Activated CD4-positive, alpha-beta T cell treated with anti-CD3 and anti-CD28 coated beads for 36 hours (primary cell): ENCODE measurements at places on chromosomes 7 and 10. TPM values are rescaled to one million over a fixed set of nuclear protein-coding genes. Genes with fewer than 3 reads are reported as not detected.

- H3K27ac ChIP-seq = no peak overlapping the region
- no peak for DNase-seq
- H3K4me3 ChIP-seq = no peak overlapping the region
Measured at GRCh38 chr7:116522247-116522646, 2.6 kb upstream of the CAV1 start.

GRCh38 chr7:100400656-100401055 is 27.4 kb downstream of the PILRA start:
- no peak overlapping the region for H3K4me3 ChIP-seq
- peaks cover 11% of the 10 kb centered on the region for H3K27me3 ChIP-seq
- no peak overlapping the region for H3K27ac ChIP-seq
- H3K4me1 ChIP-seq = peaks cover 23% of the 10 kb centered on the region
- DNase-seq = peak; percentile 52
- no peaks in the 10 kb centered on the region for H3K36me3 ChIP-seq

FAM200A gene
- total RNA-seq = 4.9 TPM

FAM24B gene
- total RNA-seq = 9.5 TPM

- DNase-seq = peak; percentile 33
- peak overlapping the region; percentile 72 for H3K27ac ChIP-seq
- H3K27me3 ChIP-seq = no peaks in the 10 kb centered on the region
- peaks cover 12% of the 10 kb centered on the region for H3K36me3 ChIP-seq
- H3K4me3 ChIP-seq = no peak overlapping the region
- peaks cover 44% of the 10 kb centered on the region for H3K4me1 ChIP-seq
Measured at GRCh38 chr7:66886152-66886551, 34.9 kb upstream of the TMEM248 start.

DNA sequence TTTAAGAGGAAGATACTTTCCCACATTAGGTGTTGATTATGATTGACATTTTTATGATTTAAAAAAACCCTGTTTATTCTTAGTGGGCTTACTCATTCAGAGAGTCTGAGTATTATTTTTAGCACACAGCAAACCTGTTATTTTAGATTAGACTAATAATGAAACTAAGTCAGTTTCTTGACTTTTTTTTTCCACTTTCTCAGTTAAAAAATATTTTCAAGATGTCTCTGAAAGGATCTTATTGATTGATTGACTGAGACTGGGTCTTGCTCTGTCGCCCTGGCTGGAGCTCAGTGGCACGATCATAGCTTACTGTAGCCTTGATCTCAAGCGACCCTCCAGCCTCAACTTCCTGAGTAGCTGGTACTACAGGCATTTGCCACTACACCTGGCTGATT is 20.4 kb upstream of the INPP5F start:
- no peaks in the 10 kb centered on the region for H3K27me3 ChIP-seq
- H3K27ac ChIP-seq = peak overlapping the region; percentile 96
- H3K4me3 ChIP-seq = peak overlapping the region; percentile 41
- peaks cover 82% of the 10 kb centered on the region for H3K4me1 ChIP-seq
- DNase-seq = peak; percentile 51

- H3K4me3 ChIP-seq = no peak overlapping the region
- H3K27ac ChIP-seq = no peak overlapping the region
- H3K27me3 ChIP-seq = no peaks in the 10 kb centered on the region
Measured at GRCh38 chr10:114323023-114323422, 81.3 kb downstream of the AFAP1L2 start.

GRCh38 chr7:128206747-128207500 is 34.2 kb upstream of the LEP start:
- no peak for DNase-seq
- no peaks in the 10 kb centered on the region for H3K36me3 ChIP-seq
- H3K4me1 ChIP-seq = peaks cover 1% of the 10 kb centered on the region
- no peak overlapping the region for H3K27ac ChIP-seq
- no peak overlapping the region for H3K4me3 ChIP-seq
- peaks cover 21% of the 10 kb centered on the region for H3K27me3 ChIP-seq

- peaks cover 6% of the 10 kb centered on the region for H3K36me3 ChIP-seq
- peaks cover 8% of the 10 kb centered on the region for H3K4me1 ChIP-seq
- H3K4me3 ChIP-seq = no peak overlapping the region
Measured at GRCh38 chr7:151704960-151705635, 171.8 kb downstream of the PRKAG2 start.

GRCh38 chr10:79459243-79459642 is 13.8 kb upstream of the ZCCHC24 start:
- no peaks in the 10 kb centered on the region for H3K4me1 ChIP-seq
- no peaks in the 10 kb centered on the region for H3K36me3 ChIP-seq
- no peak overlapping the region for H3K27ac ChIP-seq
- DNase-seq = no peak
- H3K4me3 ChIP-seq = no peak overlapping the region

DNA sequence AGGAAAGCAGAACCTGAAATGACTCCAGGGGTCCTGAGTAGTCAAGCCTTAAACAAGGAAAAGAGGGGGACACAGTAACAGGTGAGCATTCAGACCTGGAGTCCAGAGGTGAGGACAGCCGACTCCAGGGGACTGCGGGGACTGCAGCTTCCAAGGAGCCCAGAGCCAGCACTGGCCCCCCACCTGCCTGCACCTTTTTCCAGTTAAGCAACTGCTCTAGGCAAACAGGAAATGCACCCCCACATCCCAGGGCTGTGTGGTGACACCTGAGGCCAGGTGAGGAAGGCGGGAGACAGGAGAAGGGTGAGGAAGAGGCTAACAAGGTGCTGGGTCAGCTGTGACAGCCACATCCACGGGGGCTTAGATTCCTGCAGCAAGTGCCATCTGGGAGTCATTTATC is 20.1 kb upstream of the EN2 start:
- no peaks in the 10 kb centered on the region for H3K4me1 ChIP-seq
- peaks cover 36% of the 10 kb centered on the region for H3K27me3 ChIP-seq
- H3K36me3 ChIP-seq = no peaks in the 10 kb centered on the region
- no peak for DNase-seq
- H3K27ac ChIP-seq = no peak overlapping the region

DOCK1 gene
- 0.75 TPM for total RNA-seq

DNA sequence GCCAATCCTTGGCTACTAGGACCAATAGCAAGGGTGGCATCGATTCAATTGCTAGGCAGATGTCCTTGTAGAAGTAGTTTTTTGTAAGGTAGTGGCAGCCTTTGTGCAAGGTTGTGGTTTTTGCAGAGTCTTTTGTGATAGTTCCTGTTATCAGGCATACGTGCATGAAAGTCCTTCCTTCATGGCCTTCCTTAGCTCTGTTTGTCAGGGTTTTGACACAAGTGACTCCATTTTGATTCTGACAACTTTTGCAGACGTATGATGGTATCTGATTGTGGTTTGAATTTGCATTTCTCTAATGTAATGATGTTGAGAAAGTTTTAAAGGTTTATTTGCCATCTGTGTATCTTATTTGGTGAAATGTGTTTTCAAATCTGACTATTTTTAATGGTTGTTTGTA is 71.8 kb upstream of the SYPL1 start:
- H3K4me3 ChIP-seq = no peak overlapping the region
- H3K36me3 ChIP-seq = no peaks in the 10 kb centered on the region
- no peak overlapping the region for H3K27ac ChIP-seq
- H3K27me3 ChIP-seq = no peaks in the 10 kb centered on the region
- H3K4me1 ChIP-seq = peaks cover 11% of the 10 kb centered on the region

DNA sequence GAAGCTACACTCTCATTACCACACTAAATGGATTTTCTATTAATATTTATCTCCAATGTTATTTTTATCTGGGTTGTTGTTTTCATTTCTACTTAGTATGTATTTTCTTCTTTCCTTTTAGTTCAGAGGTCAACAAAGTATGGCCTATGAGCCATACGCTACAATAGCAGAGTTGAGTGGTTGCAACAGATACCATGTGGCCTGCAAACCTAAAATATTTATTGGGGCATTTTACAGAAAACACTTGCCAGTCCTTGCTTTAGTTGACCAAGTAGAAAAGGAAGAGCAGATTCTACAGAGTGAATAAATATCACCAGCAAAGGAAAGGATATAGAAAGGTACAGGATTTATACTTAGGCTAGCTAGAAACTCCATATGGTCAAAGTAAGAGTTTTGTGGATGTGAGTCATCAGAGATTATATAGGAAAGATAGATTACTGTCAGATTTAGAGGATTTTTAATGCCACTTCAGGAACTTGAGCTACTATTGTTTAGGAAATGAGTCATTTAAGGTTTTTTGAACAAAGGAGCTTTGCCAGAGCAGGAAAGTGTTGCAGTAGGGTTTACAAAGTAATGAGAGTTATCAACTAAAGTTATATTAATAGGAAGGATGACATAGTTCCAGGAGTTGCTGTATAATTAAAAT is 323.3 kb upstream of the KAT6B start:
- peaks cover 53% of the 10 kb centered on the region for H3K36me3 ChIP-seq
- no peaks in the 10 kb centered on the region for H3K27me3 ChIP-seq
- H3K4me1 ChIP-seq = peaks cover 47% of the 10 kb centered on the region

DNA sequence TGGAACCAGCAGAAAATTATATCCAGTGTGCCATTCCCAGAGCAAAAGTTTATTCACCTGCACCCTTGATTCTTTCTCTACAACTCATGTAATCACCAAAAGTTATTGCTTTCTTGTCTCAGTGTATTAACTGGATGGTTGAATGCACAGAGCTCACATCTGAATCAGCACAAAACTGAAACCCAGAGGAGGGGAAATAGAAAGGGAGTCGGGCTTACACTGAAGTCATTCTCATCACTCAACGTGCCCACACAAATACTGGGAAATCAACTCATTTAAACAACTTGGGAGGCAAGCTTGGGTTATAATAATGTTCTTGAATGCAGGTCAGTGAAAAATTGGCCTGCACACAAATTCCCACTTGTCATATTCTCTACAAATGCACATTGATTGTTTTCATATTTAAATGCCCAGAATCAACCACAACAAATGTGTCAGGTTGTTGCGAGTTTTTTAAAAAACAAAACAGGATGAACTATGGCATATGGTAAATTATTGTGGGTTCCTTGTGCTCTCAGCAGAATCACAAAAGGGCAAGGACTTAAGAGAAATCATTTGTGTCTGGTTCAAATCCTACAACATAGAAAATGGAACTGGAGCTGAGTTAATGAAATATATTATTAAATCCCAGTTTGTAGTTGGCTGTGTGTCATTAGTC is 125.9 kb upstream of the NOBOX start:
- no peaks in the 10 kb centered on the region for H3K27me3 ChIP-seq
- H3K27ac ChIP-seq = no peak overlapping the region
- no peak overlapping the region for H3K4me3 ChIP-seq
- peaks cover 12% of the 10 kb centered on the region for H3K36me3 ChIP-seq
- DNase-seq = no peak

DNA sequence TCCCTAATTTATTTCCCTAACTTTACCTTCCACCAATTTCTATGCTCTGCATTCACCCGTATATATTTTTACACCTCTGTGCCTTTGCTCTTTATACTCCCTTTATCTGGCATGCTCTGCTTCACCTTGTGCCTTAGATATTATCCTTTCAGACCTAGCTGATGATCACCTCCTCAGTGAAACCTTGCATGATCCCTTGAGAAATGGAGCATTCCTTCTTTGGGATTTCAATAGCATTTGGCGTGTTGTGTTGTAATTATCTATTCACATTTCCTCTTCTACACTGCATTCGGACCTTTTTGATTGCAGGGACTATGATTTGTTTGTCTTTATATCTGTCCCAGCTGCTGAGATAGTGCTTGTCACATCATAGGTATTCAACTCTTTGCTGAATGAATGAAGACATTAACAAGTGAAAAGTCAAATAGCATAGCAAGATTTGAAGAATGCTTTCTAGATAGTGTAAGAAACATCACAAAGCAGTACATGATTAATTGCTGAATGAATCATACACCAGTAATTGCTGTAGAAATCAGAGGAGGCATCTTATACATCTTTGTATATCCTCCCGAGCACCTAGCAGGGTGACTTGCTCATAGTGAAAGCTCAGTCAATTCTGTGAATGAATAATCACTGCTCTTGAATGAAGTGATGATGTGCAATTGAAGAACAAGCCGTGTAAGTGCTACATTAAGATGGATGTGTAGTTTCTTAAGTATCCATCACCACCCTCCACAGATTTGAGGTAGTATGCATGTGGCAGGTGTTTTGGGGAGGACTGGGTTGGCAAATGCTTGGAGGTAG is 2.0 kb upstream of the TM9SF3 start:
- H3K27ac ChIP-seq = no peak overlapping the region
- peaks cover 6% of the 10 kb centered on the region for H3K27me3 ChIP-seq
- peak; percentile 57 for DNase-seq
- no peak overlapping the region for H3K4me3 ChIP-seq

SLC29A3 gene
- 2.6 TPM for total RNA-seq

- H3K27ac ChIP-seq = no peak overlapping the region
- no peaks in the 10 kb centered on the region for H3K4me1 ChIP-seq
- no peak overlapping the region for H3K4me3 ChIP-seq
Measured at GRCh38 chr7:126535176-126535575, 717.6 kb downstream of the GRM8 start.

DNA sequence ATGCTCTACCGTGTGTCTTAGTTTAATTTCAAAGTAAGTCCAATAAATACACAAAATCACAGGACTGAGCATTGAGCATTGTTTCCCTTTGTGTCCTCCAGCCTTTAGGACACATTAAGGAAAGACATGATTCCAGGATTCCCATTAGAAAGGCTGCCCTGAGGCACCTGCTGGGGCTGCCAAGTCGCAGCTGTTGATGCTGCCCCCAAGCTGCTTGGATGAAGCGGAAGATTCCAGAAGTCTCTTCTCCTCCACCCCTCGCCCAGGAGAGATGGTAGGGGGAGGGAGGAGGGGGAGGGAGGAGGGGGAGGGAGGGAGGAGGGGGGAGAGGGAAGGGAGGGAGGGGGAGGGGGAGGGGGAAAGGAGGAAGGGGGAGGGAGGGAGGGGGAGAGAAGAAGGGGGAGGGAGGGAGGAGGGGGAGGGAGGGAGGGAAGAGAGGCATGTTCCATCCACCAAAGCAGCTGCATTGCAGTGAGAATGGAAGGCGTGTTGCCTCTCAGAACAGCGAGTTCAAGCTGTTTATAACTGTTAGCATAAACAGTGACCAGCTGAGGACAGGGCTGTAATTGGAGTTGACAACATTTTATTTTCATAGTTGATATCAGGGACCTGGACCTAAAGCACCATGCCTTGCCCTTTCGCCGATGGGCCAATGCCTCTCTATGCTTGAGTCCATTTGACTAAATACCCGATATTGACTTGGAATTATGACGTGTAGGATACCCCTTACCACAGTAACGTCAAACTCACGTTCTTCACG is 67.3 kb downstream of the DIP2C start:
- peaks cover 5% of the 10 kb centered on the region for H3K4me1 ChIP-seq
- H3K4me3 ChIP-seq = no peak overlapping the region
- DNase-seq = no peak
- no peaks in the 10 kb centered on the region for H3K36me3 ChIP-seq

DNA sequence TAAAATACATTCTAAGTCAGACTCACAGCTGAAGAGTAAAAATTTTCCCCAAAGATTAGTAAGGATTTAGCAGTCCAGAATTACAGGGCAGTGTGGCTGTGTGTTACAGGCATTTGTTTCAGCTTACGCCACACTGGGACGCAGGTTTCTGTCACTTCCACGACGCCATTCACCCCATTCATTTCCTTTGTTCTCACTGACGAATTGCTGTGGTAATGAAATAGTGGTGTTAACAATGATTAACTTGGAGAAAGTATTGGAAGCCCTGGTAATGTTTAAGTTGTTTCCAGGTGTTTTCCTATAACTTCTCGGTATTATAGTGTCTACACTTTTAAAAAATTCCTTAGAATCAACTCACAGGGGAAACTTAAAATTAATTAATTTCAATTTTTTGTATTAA is 370.9 kb downstream of the SH2D4B start:
- H3K4me1 ChIP-seq = no peaks in the 10 kb centered on the region
- peaks cover 6% of the 10 kb centered on the region for H3K27me3 ChIP-seq
- no peak overlapping the region for H3K27ac ChIP-seq
- H3K4me3 ChIP-seq = no peak overlapping the region
